Breast epithelium (tissue), 4 donors: ENCODE measurements at places on chromosomes 7 and 10. TPM values are rescaled to one million over a fixed set of nuclear protein-coding genes. Genes with fewer than 3 reads are reported as not detected.

Gene MKX
- 1.8 TPM for total RNA-seq

Gene VWA2
- total RNA-seq, result 18.7 TPM

Gene ASB15
- not detected for total RNA-seq

Gene CFAP58
- 0.88 TPM for total RNA-seq

- H3K4me3 ChIP-seq, result no peak overlapping the region
- H3K27me3 ChIP-seq, result no peaks in the 10 kb centered on the region
- H3K4me1 ChIP-seq, result no peaks in the 10 kb centered on the region
- no peak for DNase-seq
Observed at GRCh38 chr10:82618007-82618406, 743.0 kb downstream of the NRG3 start.

DNA sequence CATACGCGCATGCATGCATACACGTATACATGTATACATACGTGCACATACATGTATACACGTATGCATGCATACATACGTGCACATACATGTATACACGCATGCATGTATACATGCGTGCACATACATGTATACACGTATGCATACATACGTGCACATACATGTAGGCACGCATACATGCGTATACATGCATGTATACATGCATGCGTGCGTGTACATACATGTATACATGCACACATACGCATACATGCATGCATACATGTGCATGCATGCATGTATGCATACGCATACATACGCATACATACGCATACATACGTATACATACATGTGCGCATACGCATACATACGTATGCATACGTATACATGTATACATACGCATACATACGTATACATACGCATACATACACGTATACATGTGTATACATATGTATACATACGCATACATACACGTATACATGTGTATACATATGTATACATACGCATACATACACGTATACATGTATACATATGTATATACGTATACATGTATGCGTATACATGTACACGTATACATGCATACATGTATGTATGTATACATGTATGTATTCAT is 19.0 kb upstream of the MTURN start:
- H3K27me3 ChIP-seq, result no peaks in the 10 kb centered on the region
- no peaks in the 10 kb centered on the region for H3K4me1 ChIP-seq
- H3K36me3 ChIP-seq, result no peaks in the 10 kb centered on the region
- no peak overlapping the region for H3K27ac ChIP-seq
- H3K4me3 ChIP-seq, result no peak overlapping the region

- H3K4me3 ChIP-seq, result no peak overlapping the region
- no peaks in the 10 kb centered on the region for H3K36me3 ChIP-seq
- H3K27me3 ChIP-seq, result no peaks in the 10 kb centered on the region
Observed at GRCh38 chr10:69710008-69710888, 80.2 kb downstream of the FAM241B start.

DNA sequence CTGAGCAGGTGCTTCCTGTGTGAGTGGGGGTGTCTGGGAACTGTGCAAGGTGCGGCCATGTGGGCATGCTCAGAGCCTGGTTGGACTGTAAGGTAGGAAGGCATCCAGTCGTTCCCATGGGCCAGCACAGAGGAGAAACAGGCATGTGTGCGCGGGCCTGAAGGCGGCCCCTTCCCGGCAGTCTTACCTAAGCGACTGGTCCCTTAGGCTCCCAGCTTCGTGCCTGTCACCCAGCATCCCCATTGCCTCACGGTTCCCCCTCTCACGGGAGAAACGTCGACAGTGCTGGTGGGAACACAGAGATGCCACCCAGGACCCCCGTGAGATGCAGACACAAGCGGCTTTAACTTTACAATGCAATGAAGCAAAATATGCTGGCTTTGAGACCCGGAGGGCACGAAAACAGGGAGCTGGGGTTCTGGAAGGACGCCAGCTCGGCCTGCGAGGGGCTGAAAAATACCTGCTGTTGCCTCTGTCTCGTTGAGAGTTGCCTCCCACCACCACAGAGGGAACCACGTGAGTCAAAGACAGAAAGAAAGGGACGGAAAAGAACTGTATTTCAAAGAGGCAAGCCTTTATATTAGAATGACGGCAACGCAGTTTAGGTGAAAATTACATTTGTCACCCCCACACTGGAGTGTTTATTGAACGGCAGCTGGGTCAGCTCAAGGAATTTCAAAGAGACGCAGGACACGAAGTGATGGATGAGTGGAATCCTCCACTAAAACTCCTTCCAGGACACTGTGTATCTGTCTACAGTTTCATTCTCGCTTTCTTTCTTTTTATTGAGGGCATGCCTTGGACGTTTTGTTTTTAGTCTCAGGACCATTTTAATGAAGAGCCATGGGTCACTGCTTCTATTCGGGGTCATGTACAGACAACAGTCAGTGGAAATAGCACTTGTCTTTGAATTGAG is 128.4 kb downstream of the DNAJB6 start:
- DNase-seq, result no peak
- H3K4me3 ChIP-seq, result peak overlapping the region; percentile 7
- H3K27me3 ChIP-seq, result no peaks in the 10 kb centered on the region
- no peaks in the 10 kb centered on the region for H3K4me1 ChIP-seq
- no peaks in the 10 kb centered on the region for H3K36me3 ChIP-seq
